ENCODE measurements at places on chromosomes 2 and 18. TPM values are rescaled to one million over a fixed set of nuclear protein-coding genes. Genes with fewer than 3 reads are reported as not detected.

DNA sequence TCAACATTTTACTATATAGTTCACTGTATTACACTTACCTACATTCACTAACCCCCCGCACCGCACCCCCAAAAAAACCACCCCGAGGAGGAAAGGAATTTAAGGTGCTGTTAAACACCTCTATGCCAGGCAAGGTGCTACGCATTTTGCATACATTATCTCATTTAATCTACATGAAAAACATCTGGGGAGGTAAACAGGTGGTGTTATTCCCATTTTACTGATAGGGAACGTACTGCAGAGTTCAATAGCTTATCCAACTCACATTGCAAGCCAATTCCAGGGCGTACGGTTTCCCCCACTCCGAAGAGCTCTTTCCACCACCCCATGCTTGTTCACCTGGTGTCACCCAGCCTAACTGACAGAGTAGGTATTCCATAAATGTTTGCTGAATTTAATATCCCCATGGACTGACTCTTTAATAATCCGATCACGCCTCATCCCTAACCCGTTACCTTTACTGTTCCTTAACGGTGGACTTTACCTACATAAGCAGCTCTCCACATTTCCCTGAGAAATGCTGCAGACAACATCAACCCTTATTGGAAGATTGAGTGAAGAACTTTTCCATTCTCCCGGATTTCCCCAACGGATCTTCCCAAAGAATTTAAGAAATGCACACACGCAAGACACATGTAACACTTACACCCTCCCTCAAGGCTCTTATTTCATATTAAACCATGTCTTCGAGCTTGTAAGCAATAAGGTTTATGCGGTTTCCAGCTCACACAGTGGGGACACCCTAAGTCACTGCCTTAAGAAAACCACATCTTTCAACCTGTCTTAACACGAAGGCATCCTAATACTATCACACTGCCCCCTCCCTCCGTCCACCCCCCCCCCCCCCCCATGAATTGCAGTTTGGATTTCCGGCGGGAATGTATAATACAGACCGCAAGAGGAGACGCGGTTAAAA is 1.2 kb downstream of the RAPH1 start:
- H3K27ac ChIP-seq = peak overlapping the region; percentile 34
- no peak for DNase-seq
- peaks cover 16% of the 10 kb centered on the region for H3K4me1 ChIP-seq
- H3K4me3 ChIP-seq = peak overlapping the region; percentile 89
- no peaks in the 10 kb centered on the region for H3K36me3 ChIP-seq

- H3K36me3 ChIP-seq = no peaks in the 10 kb centered on the region
- no peaks in the 10 kb centered on the region for H3K27me3 ChIP-seq
- DNase-seq = no peak
These were observed 1018.4 kb upstream of the ACVR2A start for GRCh38 chr2:146826388-146826787.

DNA sequence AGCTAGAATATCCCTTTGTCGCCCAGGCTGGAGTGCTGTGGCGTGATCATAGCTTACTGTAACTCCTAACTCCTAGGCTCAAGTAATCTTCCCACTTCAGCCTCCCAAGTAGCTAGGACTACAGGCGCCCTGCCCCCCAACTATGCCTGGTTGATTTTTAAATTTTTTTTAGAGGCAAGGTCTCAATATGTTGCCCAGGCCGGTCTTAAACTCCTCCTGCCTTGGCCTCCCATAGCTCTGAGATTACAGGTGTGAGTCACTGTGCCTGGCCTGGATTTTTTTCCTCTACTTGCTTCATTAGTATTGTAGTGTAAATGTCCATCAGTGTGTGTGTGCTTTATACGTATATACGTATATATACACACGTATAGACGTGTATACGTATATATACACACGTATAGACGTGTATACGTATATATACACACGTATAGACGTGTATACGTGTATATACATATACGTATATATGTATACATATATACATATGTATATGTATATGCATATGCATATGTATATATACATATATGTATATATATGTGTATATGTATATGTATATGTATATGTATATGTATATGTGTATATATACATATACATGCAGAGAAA is 124.4 kb downstream of the DIS3L2 start:
- DNase-seq = no peak
- H3K4me3 ChIP-seq = no peak overlapping the region
- H3K4me1 ChIP-seq = no peaks in the 10 kb centered on the region
- H3K27ac ChIP-seq = no peak overlapping the region
- H3K36me3 ChIP-seq = peaks cover 16% of the 10 kb centered on the region

DNA sequence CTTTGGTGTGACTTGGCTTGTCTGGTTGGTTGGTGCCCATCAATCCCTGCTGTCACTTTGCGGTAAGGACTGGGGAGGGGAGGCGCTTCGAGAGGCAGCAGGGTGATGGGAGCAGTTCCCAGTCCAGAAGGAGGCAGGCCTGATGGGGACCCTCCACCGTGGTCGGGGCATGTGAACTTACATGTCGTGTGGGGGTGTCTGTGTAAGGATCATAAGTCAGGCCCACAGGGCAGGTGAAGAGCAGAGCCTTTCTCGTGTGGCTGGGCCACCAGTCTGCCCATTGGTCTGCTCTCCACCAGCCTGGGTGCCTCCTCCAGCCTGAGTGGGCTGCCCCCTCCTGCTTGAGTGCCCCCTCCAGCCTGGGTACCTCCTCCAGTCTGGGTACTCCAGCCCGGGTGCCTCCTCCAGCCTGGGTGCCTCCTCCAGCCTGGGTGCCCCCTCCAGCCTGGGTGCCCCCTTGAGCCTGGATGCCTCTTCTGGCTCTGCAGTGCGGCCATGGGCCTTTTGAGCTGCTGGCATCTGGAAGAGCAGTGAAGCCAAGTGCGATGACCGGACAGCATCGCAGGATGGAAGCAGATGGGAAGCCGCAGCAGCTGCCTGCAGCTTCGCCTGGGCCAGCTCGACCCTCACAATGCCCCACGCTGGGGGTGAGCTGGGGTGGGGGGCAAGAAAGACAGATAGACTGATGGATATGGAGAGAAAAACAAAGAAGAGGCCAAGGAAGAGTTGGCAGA is 25.0 kb downstream of the ATOH8 start:
- peaks cover 2% of the 10 kb centered on the region for H3K27me3 ChIP-seq
- DNase-seq = no peak
- no peak overlapping the region for H3K27ac ChIP-seq
- H3K36me3 ChIP-seq = no peaks in the 10 kb centered on the region

DNA sequence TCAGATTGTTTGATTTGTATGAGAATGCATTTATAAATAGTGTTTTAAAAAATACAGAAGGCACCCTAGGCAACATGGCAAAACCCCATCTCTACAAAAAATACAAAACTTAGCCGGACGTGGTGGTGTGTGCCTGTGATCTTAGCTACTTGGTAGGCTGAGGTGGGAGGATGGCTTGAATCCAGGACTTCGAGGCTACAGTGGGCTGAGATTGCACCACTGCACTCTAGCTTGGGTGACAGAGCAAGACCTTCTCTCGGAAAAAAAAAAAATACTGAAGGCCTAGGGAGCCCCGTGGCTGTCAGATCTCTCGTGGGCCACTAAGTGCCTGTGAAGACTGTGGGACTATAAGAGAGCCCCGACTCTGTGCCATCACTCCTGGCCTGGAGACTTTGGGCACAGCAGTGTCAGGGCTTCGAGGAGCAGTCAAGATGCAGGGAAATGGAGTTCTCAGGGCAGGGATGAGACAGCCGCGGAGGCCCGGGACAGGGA is 40.5 kb downstream of the MYO7B start:
- H3K4me3 ChIP-seq = no peak overlapping the region
- no peaks in the 10 kb centered on the region for H3K36me3 ChIP-seq
- peaks cover 11% of the 10 kb centered on the region for H3K27me3 ChIP-seq
- DNase-seq = peak; percentile 55
- H3K27ac ChIP-seq = no peak overlapping the region
- no peaks in the 10 kb centered on the region for H3K4me1 ChIP-seq

GRCh38 chr2:15758848-15759247 is 167.2 kb downstream of the DDX1 start:
- no peak overlapping the region for H3K27ac ChIP-seq
- no peaks in the 10 kb centered on the region for H3K36me3 ChIP-seq
- peaks cover 15% of the 10 kb centered on the region for H3K4me1 ChIP-seq

DNA sequence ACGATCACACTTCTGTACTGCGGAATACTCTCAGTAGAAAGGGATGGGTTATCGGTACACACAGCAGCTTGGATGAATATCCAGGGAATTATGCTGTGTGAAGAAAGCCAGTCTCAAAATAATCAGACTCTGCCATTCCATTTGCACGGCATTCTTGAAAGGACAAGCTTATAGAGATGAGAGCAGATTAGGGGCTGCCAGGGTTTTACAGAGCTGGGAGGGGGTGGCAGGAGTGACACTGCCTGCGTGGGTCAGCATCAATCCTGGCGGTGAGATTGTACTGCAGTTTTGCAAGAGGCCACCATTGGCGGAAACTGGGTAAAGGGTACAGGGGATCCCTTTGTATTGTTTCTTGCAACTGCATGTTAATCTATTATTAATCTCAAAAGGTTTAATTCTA is 16.6 kb downstream of the KCNG2 start:
- H3K4me1 ChIP-seq = no peaks in the 10 kb centered on the region
- H3K27me3 ChIP-seq = peaks cover 35% of the 10 kb centered on the region
- DNase-seq = no peak
- H3K36me3 ChIP-seq = no peaks in the 10 kb centered on the region
- no peak overlapping the region for H3K27ac ChIP-seq

- H3K27ac ChIP-seq = no peak overlapping the region
- peaks cover 12% of the 10 kb centered on the region for H3K27me3 ChIP-seq
- no peak overlapping the region for H3K4me3 ChIP-seq
- peaks cover 8% of the 10 kb centered on the region for H3K4me1 ChIP-seq
These were observed 9.4 kb downstream of the CYP26B1 start for GRCh38 chr2:72138011-72138881.

GRCh38 chr2:219973136-219973535 is 345.7 kb downstream of the SLC4A3 start:
- no peaks in the 10 kb centered on the region for H3K27me3 ChIP-seq
- no peak overlapping the region for H3K27ac ChIP-seq
- no peak for DNase-seq

DNA sequence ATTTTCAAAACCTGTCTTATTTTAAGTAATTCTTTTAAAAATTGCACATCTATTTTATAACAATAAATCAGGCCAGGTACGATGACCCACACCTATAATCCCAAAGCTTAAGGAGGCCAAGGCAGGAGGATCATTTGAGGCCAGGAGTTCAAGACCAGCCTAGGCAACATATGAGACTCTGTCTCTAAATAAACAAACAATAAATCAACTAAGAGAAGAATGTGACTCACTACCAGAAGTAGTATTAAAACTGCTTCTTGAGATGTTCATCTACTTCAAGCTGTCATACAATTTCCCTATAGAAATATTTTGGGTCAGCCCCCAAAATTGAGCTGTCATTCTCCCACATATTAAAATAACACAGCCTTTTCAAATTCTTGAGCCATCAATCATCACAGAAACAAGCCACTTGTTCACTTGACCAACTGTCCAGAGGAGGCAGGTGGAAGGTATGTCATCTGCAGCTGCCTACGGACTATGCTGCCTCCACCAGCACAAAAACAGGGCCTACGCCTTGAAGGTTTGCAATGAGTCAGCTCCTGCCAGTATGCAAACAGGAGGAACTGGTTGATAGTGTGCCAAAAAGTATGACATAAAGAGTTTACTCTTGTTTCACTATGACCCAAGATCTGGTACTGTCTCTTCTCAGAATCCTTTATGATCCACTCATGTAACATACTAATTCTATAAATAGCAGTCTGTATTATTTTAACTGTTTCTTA is 33.6 kb downstream of the KIDINS220 start:
- peaks cover 3% of the 10 kb centered on the region for H3K4me1 ChIP-seq
- no peaks in the 10 kb centered on the region for H3K27me3 ChIP-seq
- peaks cover 62% of the 10 kb centered on the region for H3K36me3 ChIP-seq
- no peak for DNase-seq

DNA sequence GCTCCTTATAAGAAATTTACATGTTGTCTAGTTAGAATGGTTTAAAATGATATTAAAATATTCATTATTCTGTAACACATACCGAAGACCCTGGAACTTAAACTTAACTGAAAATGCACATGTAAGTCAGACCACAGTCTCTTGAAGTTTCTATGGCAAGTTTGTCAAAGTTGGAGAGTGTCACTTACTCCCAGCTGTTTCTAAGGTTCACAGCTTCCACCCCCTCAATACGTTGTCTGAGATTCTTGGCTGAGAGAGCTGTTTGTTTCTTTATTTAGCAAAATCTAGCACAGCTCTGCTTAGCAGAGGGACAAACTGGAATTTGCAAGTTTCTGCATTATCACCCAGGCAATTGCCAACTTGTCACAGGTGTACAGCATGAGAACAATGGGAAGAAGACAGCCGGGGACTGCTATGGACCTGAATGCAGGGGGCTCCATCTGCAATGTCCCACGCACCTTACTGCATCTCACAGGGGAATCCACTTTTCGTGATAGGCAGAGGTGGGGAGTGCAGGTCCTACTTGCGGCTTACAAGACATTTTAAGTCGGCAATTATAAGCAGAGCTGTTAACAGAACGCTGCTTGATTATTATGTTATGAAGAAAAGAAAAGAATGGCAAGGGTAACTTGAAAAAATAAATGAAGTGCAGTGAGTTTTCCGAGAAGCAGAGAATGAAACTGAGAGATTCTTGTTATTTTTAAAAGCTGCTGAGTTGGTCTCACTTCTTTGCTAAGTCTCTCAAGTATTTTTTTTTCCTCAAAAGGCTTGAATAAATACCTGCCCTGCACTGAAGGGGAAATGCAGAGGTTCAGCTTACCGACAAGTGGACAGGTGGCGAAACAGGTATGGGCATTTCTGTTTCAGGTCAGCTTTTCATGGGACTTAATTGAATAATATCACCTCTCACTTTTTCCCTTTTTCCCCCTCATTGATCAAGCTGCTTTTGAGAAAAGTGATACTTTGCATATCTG is 1072.1 kb upstream of the FANCL start:
- peak overlapping the region; percentile 19 for H3K4me3 ChIP-seq
- H3K4me1 ChIP-seq = no peaks in the 10 kb centered on the region
- peaks cover 3% of the 10 kb centered on the region for H3K27me3 ChIP-seq

GRCh38 chr2:229282758-229283546 is 11.9 kb upstream of the PID1 start:
- H3K36me3 ChIP-seq = no peaks in the 10 kb centered on the region
- H3K4me1 ChIP-seq = no peaks in the 10 kb centered on the region
- H3K4me3 ChIP-seq = no peak overlapping the region

DNA sequence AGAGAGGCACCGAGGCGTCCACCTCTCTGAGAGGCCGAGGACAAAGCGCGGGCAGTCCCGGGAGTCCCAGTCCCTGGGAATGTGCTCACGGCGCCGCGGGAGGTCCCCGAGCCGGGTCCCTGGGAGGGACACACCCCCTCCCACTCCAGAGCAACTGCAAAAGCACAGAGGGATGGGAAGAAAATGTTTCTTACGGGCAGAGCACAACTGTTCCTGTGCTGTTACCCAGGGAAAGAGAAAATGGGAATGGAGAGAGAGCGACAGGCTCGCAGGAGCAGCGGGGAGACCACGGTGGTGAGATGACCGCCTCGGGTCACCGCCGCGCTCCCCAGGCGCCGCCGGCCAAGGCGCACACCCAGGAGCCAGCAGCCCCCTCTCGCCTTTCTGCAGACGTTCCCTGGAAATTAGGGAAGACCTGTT is 1.2 kb upstream of the BCL11A start:
- H3K4me1 ChIP-seq = peaks cover 13% of the 10 kb centered on the region
- H3K36me3 ChIP-seq = no peaks in the 10 kb centered on the region

- H3K36me3 ChIP-seq = peaks cover 44% of the 10 kb centered on the region
- H3K4me1 ChIP-seq = peaks cover 35% of the 10 kb centered on the region
These were observed 12.8 kb downstream of the MEIS1 start for GRCh38 chr2:66447677-66448076.

Gene GALR1
- total RNA-seq = 0.07 TPM

Gene SLC19A3
- 6.4 TPM for total RNA-seq

Gene CCBE1
- total RNA-seq = 51.3 TPM

Gene HPCAL1
- 17.8 TPM for total RNA-seq

Gene IL1F10
- total RNA-seq = not detected

Gene SLC11A1
- 0.39 TPM for total RNA-seq

Gene SCN3A
- 8.2 TPM for total RNA-seq

Gene NEU4
- total RNA-seq = 0.19 TPM
